ENCODE measurements at places on chromosomes 6 and 20. TPM values are rescaled to one million over a fixed set of nuclear protein-coding genes. Genes with fewer than 3 reads are reported as not detected.

ZSWIM1 gene
- 1.1 TPM for polyA plus RNA-seq

AGPAT1 gene
- polyA plus RNA-seq: 18.5 TPM

EDN3 gene
- not detected for polyA plus RNA-seq

CAGE1 gene
- polyA plus RNA-seq: not detected

PRKN gene
- polyA plus RNA-seq: 4.1 TPM

Measured in Purkinje cell (primary cell).